ENCODE measurements at places on chromosomes 16 and 17.

DNA sequence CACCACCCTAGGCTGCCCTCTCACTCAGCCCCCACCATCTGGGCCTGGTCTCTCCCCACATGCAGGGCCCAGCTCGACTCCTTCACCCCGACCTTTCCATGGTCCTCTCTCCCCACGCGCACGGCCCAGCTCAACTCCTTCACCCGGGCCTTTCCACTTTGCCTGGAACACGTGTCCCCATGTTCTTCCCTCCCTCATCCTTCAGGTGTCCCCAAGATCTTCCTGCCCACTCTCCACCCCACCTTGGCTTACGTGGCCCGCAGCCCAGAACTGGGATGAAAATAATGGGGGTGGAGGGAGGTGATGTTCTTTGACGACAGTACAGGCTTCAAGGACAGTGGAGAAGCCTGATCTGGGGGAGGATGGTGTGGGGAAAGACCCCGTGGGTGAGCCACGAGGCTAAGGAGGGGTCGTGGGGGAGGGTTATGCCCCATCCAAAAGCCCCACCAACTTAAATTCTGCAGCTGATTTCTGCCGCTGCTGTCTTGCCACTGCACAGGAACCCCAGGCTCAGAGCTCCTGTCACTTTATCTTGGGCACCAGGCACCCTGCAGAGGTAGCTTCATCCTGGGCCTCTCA, 9.9 kb upstream of the MEAK7 start:
- no peak for DNase-seq

GRCh38 chr16:72502594-72503005, 330.6 kb upstream of the PMFBP1 start:
- DNase-seq, result no peak

DNA sequence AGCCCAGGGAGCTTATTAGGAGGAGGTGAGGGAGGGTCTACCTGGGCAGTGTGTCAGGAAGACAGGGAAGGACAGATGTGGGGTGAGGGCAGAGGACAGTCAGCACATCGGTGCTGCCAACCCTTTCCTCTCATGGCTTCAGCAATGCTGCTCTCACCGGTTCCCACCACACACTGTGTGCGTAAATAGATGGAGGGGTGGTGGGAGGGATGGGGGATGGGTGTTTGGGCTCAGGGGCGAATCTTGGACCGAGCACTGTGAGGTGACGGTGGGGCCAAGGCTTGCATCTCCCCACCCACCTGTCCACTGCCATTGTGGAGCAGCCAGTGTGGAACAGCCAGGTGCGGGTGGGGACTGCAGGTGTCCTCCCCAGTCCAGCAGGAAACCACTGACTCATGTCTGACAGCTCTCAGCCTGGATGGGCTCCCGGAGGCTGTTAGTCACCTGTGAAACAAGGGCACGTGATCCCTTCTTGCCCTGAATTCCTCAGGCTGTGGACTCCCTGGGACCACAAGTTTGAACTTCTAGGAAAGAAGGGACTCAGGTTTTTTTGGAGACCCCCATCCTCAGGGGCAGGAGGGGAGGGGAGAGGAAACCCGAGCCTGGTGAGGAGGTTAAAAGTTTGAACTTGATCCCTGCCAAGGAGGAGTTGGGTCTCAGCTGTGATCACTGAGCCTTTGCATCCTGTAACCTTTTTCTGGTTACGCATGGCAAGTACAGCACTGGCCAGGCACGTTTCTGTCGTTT, 42.7 kb upstream of the SMPD3 start:
- peak; percentile 18 for DNase-seq

- DNase-seq, result no peak
These were observed 1.6 kb upstream of the TLCD2 start for GRCh38 chr17:1711804-1712203.

- DNase-seq, result no peak
These were observed 8.5 kb upstream of the WNT9B start for GRCh38 chr17:46842835-46843234.

DNA sequence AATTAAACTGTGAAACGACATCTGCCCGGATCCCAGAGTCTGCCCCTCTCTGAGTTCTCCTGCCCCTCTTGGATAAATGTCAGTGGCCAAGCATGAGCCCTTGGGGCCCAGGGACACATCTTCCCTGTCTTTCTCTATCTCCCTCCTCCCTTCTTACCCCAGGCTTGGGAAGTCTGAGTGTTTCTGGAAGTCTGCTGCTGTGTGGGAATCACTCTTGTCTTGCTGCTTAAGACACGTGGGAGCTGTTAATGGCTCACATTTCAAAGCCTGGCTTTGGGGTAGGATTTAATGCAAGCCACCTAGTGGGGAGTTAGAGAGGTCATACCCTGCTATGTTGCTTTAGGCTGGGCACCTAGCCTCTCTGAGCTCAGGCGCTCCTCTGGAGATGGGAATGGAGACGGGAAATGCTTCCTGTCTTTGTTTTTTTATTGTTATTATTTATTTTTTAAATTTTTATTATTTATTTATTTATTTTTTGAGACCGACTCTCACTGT, 218.5 kb upstream of the CIBAR2 start:
- peak; percentile 88 for DNase-seq

GRCh38 chr17:1413281-1413791, 13.3 kb upstream of the YWHAE start:
- peak; percentile 66 for DNase-seq

GRCh38 chr17:76462556-76463290, 4.7 kb upstream of the AANAT start:
- no peak for DNase-seq

DNA sequence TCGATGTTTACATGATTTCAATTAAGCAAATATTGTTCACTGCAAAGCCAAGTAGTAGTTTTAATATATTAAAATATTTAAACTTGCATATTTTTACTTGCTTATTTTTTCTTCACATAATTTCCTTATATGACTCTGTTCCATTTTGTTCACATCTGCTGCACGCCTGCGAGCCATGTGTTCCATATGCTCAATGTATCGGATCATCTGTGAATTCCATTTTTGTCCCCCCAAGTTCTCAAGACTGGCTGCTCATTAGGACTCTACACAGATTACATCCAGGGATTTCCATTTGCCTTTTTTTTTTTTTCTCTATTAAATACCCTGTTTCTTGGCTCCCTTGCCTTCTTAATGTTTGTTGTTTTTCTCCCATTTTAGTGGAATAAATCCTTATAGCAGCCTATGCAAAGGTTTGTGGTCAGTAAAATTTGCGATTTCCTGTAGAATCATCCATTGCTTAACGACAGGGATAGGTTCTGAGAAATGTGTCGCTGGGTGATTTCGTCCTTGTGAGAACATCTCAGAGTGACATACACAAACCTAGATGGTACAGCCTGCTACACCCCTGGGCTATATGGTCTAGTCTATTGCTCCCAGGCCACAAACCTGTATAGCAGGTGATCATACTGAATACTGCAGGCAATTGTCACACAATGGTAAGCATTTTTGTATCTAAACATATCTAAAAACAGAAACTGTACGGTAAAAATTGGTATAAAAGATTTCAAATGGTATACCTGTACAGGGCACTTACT, 30.2 kb upstream of the TEKT3 start:
- no peak for DNase-seq

- peak; percentile 66 for DNase-seq
These were observed 171.4 kb upstream of the DYNLRB2 start for GRCh38 chr16:80369138-80369958.

DNA sequence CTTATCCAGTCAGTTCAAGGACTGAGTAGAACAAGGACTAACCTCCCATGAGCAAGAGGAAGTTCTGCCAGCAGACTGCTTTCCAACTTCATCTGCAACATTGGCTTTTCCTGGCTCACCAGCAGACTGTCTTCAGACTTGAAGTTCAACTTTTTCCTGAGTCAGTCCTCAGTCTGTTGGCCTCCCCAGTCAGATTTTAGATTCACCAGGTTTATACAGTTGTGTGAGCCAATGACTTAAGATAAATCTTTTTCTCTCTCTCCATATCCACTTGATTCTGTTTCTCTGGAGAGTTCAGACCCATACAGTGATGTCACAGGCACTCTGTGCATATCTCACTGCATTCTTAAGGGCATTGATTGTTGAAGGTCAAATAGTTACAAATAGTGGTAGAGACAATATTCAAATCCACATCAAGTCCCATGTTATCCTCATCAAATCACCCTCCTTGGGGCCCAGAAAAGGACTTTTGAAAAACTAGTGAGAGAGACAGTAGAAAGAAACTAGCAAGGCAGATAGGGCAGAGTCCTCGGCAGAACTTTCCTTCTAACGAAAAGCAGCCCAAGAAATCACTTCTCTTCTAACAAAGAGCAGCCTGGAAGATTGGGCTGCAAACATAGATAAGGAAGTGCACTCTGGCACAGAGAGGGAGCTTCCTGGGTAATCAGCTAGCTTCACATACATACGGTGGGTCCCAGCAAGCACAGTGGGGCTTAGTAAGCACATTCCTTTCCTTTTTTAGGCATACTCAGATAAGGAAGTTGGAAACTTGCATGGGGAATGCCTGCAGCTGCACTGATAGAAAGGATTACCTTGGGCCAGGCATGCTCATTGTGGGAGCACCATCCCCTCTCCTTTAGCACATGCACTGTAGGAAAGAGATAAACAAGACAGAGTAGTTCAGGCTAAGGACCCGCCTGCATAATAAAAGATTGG, 132.3 kb upstream of the FAM20A start:
- DNase-seq, result peak; percentile 8

DNA sequence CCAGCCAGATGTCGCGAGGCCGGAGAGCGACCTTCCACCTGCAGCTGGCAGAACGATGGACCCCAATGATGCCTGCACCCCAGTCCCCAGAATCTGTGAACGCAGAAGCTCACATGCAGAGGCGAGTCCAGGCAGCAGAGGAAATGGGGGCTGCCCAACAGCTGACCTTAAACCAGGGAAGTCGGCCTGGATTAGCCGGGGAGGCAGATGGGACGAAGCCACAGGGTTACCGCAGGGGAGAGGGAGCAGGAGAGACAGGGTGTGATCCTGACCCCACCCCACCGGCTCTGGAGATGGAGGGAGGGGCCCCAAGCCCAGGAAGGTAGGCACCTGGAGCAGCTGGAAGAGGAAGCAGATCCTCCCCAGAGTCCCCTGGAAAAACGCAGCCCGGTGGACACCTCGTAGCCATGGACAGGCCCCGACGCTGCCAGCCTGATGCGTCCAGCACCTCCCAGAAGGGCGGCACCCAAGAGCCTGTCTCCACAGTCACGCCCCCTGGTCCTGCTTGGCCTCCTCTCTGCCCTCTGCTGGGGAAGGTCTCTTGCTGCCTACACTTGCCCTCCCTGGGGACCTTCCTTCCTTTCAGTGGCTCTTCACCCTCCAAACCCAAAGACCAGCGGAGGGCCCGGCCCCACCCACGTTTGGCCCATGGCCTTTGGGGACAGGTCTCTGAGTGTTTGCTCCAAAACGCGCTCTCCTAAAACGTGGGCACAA, 37.3 kb downstream of the PIEZO1 start:
- no peak for DNase-seq

DNA sequence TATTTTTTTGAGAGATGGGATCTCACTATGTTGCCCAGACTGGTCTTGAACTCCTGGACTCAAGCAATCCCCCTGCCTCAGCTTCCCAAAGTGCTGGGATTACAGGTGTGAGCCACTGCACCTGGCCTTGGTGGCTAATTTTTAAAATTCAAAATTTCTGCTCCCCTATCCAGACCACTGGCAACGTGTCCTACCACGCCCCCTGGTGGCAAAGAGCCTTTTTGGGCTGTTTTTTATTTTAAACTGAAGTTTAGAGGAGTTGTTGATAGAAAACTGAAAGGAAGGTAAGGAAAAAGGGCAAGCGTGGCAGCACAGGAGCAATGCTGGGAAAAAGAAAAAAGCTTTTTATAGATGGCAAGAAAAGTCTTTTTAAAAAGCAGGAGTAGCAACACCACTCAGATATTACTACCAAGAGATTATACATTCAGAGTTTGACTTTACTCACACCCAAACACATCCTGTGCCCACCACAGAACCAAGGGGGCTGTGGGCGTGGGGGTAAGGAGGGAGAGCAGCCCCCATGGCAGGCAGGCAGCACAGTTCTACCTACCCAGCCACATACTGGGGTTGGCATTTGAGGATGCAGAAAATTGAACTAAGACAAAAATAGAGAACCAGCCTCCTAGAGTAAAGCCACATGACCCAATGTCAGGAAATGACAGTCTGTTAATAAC, 4.2 kb upstream of the MXRA7 start:
- DNase-seq, result peak; percentile 54

GRCh38 chr16:87056083-87056482, 261.1 kb downstream of the C16orf95 start:
- DNase-seq, result peak; percentile 33

Measured in AG10803 (cell line).